ENCODE measurements at places on chromosomes 5 and 9.

GRCh38 chr5:135024956-135025729, 8.9 kb downstream of the PITX1 start:
- no peak for DNase-seq

DNA sequence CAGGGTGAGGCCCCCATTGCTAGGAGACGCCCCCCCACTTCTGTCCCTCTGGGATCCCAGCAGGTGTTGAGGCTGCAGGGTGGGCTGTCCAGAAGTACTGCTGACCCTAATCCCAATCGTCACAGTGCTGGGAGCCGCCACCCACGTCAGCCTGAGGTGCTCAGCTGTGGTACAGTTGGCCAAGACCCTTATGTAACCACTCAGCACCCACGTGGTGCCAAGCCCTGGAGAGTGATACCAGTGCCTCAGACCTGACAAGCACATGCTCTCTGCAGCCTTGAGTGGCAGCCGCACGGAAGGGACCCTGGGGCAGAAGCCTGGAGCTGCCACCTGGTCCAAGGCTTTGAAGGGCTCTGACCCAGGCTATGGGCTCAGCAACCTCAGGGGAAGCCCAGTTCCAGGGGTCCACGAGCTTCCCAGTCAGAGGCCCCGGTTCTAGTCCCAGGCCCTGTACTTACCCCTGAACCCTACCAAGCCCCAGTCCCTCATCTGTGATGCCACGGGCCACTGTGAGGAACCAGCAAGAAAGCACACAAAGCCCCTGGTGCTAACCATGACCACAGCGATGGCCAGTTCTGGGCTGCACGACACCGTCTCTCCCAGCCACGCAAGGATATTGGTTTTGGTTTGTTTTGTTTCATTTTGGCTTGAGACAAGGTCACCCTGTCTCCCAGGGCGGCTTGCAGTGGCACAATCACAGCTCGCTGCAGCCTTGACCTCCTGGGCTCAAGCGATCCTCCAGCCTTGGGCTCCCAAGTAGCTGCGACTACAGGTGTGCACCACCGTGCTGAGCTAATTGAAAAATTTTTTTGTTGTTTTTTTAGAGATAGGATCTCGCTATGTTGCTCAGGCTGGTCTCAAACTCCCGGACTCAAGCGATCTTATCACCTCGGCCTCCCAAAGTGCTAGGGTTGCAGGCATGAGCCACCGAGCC, 50.7 kb downstream of the DBH start:
- DNase-seq, result no peak

- no peak for DNase-seq
Measured at GRCh38 chr5:152306386-152306785, 98.7 kb downstream of the NMUR2 start.

DNA sequence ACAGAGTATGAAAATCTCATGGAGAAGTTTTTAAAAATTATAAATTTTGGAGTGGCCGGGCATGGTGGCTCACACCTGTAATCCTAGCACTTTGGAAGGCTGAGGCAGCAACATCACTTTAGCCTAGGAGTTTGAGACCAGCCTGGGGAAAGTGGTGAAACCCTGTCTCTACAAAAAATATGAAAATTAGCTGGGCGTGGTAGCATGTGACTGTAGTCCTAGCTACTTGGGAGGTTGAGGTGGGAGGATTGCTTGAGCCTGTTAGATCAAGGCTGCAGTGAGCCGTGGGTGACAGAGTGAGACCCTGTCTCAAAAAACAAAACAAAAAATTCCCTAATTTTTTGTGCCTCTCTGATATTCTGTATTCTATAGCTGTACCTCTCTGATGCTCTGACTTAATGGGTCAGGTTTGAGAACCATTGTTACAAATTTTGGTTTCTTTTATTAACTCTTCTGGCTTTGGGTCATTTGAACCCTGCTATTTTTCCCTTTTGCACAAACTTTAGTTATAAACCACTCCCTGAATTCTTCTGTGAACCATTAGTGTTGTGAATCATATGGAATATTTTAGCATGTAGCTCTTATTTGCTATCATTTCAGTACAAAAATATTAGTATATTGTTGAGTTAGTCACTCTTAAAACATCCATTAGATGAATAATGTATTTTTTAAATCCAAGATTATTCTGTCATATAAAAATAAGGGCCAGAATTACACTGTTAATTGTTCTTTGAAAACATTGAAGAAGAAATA, 51.0 kb downstream of the FER start:
- DNase-seq, result no peak

DNA sequence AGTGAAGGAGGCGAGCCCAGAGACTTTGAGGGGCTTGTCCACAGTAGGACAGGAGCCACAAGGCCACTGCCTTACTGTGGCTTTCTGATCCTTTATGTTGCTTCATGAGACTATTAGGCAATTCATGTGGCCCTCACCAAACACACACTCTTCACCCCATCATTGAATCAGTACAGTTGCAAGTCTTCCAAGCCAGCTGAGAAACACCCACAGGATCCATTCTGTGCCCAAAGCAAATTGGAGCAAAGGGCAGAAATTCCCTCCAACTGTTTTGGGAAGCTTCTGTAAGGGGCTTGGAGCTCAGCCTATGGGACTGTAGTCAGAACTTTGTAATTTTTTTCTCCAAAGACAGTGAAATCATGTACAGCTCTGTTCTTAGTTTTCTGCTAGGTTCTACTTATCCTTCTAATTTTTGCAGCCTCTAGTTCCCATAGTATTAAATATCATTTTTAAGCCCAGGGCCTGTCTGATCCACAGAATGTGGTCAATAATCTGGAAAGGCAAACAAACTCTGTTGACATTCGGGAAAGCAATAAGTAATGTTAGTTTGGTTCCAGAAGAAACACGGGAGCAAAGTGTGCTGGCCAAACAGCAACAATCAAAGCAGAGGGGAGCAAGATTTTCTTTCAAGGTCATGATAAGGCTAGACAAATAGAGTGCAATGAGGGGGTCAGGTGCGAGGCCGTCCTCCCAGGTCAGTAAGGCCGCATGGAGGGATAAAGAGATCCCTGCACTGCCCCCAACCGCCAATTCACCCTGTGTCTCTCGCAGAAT, 47.0 kb downstream of the UBE2QL1 start:
- DNase-seq, result no peak

- DNase-seq, result no peak
Measured at GRCh38 chr9:14418941-14419937, 105.3 kb upstream of the NFIB start.

DNA sequence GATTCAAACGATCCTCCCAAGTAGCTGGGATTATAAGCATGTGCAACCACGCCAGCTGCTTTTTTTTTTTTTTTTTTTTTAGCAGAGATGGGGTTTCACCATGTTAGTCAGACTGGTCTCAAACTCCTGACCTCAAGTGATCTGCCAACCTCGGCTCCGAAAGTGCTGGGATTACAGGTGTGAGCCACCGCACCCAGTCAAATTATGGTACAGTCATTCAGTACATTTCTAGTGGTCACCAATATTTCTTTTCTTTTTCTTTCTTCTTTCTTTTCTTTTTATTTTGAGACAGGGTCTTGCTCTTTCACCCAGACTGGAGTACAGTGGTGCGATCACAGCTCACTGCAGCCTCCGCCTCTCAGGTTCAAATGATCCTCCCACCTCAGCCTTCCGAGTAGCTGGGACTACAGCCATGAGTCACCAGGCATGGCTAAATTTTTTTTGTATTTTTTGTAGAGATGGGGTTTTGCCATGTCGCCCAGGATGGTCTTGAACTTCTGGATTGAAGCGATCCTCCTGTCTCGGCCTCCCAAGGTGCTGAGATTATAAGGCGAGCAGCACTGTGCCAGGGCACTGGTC, 25.4 kb upstream of the DCP2 start:
- DNase-seq, result no peak

DNA sequence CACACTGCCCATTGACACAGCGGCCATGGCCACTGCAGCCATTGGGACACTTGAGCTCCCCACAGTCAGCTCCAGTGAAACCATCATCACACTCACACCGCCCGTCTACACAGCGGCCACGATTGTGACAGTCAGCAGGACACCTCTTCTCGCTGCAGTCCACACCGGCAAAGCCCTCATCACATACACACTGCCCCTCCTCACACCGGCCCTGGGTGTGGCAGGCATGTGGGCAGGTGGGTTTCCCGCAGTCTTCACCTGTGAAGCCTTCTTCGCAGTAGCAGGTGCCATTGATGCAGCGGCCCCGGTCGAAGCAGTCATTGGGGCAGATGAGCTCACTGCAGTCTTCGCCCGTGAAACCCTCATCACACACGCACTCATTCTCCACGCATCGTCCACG, 31.5 kb downstream of the TNC start:
- DNase-seq, result no peak

GRCh38 chr9:99021512-99021911, 77.8 kb downstream of the COL15A1 start:
- DNase-seq, result peak; percentile 74

DNA sequence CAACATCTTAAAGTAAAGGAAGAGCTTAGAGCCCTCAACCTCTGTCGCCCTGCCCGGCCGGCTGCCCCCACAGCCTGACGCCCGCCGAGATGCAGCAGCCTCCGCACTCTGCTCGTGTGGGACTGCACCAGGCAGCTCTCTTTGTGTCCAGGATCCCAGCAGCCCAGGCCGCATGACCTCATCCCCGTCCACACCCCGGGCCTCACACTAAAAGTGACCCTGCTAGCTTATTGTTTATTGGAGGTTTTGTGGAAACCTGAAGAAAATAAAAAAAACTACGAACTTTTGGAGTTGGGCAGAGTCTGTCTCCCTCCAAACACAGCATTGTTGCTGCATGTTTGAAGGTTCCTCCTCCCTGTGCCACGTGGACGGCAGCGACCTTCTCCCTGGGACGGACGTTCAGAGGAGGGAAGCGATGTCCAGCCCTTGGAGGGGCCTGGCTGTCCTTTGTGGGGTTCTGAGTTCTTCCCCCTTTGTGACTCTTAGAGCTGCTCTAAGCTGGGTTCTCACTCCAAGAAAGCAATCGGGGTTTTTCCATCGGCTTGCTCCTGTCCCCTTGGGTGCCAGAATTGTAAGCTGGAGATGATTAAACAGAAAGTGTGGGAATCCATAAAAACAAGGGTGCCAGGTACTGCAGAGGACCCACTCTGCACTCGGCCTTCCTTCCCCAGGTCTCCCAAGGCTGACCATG, 103.5 kb upstream of the COL5A1 start:
- no peak for DNase-seq

Data from vagina (tissue), 2 donors.